ENCODE measurements at places on chromosomes 2 and 18.
A peak's percentile ranks its signal among the peaks of the same experiment; 100 is the strongest.

DNA sequence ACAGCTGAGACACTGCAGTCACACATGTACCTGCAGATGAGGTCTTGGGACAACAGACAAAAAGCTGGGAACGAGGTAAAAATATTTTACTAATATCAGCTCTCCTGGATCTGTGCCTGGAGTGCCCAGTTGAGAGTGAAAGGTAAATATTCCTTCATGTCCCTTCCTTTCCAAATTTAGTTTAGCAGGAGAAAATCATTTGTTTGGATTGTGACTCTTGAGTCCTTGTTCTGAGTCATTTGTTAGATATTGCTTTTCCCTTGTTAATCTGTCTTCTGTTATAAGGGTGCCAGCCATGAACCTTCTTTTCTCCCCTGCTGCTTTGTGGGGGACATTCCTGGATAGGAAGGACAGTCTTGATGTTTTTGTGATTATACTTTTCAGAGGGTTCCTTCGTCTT lies 329.2 kb downstream of the DSC3 start:
- DNase-seq = no peak

- no peak for DNase-seq
Observed at GRCh38 chr2:134936691-134937090, 18.1 kb downstream of the CCNT2 start.

GRCh38 chr2:47354013-47354847 lies 48.7 kb upstream of the MSH2 start:
- DNase-seq = no peak

GRCh38 chr2:168660870-168661862 lies 141.3 kb upstream of the NOSTRIN start:
- DNase-seq = no peak

DNA sequence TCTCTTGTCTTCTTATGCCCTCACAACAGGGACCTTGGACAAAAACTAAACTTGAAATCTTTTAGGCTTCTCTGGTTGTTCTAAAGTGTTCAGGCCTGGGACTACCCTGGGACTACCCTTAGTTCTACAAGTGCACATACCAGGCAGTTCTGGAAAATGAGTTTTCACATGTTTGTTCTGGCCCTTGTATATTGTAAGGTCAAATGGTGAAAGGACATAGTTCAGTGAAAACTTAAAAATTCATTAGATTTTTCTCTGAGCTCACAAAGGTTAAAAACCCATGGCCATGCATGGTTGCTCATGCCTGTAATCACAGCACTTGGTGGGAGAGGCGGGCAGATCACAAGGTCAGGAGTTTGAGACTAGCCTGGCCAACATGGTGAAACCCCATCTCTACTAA lies 875.5 kb upstream of the FAM98A start:
- DNase-seq = no peak

DNA sequence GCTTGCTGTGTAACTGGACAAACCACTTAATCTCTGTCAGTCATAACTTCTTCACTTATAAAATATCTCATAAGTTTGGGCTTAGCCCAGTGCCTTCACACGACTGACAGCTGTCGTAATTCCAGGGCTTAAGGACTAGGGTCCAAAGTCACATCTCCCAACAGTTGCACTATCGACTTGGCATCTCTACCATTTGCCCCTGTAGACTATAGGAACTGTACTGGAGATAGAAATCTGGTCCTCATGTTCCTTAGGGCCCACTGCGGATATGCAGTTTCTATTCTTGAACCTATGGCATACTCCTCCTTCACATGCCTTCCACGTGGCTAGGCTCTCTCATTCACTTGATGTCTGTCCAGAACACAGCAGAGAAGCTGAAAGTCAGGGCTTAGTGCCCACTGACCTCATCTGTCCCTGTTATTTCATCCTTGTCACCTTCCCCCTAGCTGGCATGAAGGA lies 2.7 kb downstream of the ABHD1 start:
- DNase-seq = no peak

- DNase-seq = no peak
Observed at GRCh38 chr2:47009253-47009767, 93.7 kb upstream of the MCFD2 start.

- no peak for DNase-seq
Observed at GRCh38 chr18:48084858-48085257, 154.4 kb upstream of the SMAD2 start.

DNA sequence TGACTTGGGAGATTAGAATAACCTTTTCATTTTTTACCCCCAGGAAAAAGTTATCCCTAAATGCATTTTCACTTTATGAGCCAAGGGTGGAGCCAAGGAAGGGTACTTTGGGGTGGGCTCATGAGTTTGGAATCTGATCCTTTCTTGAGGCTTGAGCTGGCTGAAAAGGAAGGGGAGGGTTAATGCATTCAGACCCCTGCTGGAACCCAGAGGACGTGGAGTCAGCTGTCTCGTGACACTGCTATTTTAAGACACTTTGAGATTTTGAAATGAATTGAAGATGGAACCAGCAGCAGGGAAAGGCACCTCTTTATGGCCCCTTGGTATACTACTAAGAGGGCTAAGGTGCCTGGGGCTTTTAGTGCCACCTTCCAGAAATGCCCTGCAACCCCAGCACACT lies 90.4 kb downstream of the MARCHF4 start:
- DNase-seq = no peak

DNA sequence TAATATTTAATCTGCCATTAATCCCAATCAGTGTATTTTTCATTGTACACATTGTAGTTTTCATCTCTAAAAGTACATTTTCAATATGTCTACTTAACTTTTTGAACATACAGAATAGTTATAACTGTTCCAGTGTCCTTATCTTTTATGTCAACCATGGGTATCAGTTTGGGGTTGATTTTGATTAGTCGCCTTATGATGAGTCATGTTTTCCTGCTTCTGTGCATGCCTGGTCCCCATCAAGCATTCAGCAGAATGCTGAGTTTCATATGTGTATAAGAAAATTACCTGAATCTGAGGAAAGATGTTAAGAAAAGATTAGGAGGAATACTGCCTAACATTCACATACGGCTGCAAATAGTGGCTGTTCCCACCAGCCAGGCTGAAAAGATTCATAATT lies 17.7 kb downstream of the SPDYA start:
- no peak for DNase-seq

DNA sequence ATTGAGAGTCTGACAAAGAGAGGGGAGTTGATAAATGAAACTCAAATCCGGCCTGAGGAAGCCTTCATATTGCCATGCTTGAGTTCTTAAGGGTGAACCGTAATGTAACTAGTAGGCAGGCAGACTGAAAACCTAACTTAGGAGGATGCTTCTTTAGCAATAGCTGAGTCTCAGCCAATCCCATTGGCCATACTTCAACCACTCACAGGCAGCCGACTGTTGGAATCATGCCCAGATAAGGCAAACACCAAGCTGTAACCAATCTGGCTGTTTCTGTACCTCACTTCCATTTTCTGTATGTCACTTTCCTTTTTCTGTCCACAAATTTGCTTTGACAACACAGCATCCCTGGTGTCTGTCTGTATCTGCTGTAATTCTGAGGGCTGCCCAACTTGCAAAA lies 39.5 kb downstream of the TPRKB start:
- no peak for DNase-seq

GRCh38 chr18:36187826-36188721 lies 777 bp downstream of the MOCOS start:
- no peak for DNase-seq

DNA sequence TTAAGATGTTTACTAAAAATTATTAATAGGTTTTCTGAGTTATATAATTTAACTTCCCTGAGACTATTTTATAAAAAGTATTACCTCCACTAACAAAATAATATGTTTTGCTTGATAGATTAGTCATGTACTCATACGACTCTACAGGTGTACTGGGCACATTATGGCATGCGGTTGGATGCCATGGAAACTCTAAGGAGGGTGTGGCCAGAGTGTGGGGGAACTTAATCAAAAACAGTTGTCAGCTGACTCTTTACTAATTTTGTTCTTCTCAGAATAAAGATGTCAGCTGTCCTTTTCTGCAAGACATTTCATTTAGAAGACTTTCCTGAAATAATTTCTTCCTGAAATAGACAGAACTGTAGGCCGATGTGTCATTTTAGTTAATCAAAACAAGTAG lies 228.3 kb upstream of the SIX3 start:
- no peak for DNase-seq

GRCh38 chr18:42730272-42730671 lies 385.2 kb downstream of the RIT2 start:
- DNase-seq = no peak

GRCh38 chr18:43605224-43605623 lies 327.9 kb upstream of the SYT4 start:
- no peak for DNase-seq

GRCh38 chr2:8457699-8458502 lies 224.0 kb upstream of the ID2 start:
- peak; percentile 38 for DNase-seq

- no peak for DNase-seq
Observed at GRCh38 chr2:74540291-74540690, 10.6 kb downstream of the HTRA2 start.

GRCh38 chr18:48950536-48951447 lies at the start of gene SMAD7:
SMAD7 (minus strand) TSS chr18:48950965; CDS start chr18:48950424, 541 bp downstream.
- DNase-seq = no peak

DNA sequence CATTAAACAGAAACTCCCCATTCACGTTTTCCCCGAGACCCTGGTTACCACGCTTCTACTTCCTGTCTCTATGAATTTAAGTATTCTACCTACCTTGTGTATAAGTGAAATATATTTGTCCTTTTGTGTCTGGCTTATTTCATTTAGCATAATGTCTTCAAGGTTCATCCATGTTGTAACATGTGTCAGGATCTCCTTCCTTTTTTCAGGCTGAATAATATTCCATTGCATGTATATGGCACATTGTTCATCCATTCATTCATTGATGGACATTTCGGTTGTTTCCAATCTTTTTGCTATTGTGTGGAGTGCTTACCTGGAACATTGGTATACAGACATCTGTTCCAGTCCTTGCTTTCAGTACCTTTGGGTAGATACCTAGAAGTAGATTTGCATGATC lies 18.2 kb upstream of the CABYR start:
- no peak for DNase-seq

- DNase-seq = no peak
Observed at GRCh38 chr18:9916077-9916639, 2.3 kb downstream of the VAPA start.

GRCh38 chr18:79104137-79104536 lies 34.9 kb downstream of the ATP9B start:
- no peak for DNase-seq

DNA sequence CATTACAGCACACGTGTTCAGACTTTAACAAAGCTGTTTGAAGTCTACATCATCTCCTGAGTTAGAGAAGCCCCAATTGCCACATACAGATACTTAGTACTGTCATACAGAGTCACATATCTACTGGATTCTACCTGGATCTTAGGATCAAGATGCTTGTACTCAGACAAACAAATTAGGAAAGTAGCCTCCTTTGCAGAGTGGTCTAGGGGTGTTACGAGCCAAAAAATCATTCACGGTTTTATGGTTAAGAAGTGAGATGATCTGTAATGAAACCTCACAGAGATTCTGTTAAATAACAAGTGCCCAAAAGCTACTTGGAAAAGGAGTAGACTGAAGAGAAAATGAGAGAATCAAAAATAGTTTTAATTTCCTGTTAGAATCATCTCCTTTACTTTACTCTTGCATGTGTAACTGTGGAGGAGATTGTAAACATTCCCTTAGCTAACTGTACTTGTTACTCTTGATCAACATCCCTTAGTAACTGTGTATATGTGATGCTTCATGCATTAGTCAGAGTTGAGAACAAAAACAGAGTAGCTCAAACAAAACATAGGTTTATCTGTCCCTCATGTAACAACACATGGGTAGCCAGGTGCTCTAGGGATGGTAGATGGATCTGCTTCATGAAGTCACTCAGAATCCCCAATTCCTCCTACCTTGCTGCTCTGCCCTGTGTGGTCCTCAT lies 16.4 kb upstream of the IL1RL1 start:
- no peak for DNase-seq

DNA sequence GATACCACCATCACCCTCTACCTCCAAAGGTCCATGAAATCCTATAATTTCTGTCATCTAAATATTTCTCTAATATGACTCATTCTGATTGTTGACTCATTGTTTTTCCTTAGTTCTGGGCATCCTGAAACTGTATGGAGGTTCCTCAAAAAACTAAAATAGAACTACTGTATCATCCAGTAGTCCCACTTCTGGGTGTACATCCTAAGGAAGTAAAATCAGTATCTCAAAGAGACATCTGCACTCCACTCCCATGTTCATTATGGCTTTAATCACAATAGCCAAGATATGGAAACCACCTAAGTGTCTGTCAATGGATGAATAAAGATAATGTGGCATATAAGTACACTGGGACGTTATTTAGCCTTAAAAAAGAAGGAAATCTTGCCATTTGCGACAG lies 125.8 kb upstream of the MYO3B start:
- DNase-seq = no peak

GRCh38 chr2:75606761-75607399 lies 39.7 kb upstream of the MRPL19 start:
- no peak for DNase-seq

- no peak for DNase-seq
Observed at GRCh38 chr2:239245872-239246721, 154.7 kb downstream of the HDAC4 start.

GRCh38 chr2:60267122-60267521 lies 286.3 kb downstream of the BCL11A start:
- no peak for DNase-seq

GRCh38 chr2:227031379-227031778 lies 132.6 kb downstream of the COL4A4 start:
- DNase-seq = no peak

GRCh38 chr2:85089585-85089984 lies 43.6 kb upstream of the TCF7L1 start:
- DNase-seq = no peak

GRCh38 chr2:128601298-128602037 lies 282.8 kb upstream of the HS6ST1 start:
- DNase-seq = no peak

DNA sequence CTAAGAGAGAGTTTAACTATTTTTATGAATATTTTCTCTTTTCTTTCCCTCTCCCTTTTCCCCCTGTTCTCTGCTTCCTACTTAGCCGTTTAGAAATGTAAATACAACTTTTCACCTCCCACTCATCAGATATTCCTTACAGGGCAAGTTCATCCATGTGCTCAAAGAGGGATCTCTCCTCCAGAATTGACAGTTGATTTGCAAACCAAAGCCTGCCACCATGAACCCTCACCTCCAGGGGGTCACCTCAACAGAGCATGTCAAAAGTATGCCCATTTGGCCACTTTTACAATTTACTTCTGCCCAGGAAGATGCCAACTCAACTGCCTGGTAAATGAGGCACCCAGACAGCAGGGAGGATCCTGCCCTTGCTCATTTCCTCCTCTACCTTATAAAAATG lies 149.2 kb upstream of the GYPC start:
- DNase-seq = no peak

DNA sequence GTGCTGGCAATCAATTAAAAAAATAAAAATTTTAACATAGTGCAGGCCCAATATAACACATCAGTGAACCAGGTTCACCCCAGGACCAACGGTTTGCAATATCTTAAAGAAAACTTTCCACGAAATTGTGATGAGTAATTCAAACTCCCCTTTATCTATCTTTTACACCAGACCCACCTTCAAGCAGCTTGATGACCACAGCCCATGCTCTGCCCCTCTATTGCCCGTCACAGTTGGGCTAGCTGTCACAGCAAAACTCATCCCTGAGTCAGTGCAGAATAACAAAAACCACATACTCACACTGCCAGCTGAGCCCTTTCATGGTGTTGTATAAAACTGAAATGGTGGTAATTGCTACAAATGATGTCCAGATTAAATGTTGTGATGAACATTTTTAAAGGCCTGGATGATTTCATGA lies 112.5 kb upstream of the CREB1 start:
- DNase-seq = no peak

- no peak for DNase-seq
Observed at GRCh38 chr2:60517446-60517845, 36.0 kb downstream of the BCL11A start.
